Stimulated activated CD4-positive, alpha-beta T cell treated with anti-CD3 and anti-CD28 coated beads, Interleukin-1b, Interleukin-23, amount 100 ng/mL, for 1 hour (primary cell): ENCODE measurements at places on chromosomes 4 and X.

- no peak for DNase-seq
Measured at GRCh38 chrX:7596822-7597221, 246.1 kb upstream of the VCX start.

DNA sequence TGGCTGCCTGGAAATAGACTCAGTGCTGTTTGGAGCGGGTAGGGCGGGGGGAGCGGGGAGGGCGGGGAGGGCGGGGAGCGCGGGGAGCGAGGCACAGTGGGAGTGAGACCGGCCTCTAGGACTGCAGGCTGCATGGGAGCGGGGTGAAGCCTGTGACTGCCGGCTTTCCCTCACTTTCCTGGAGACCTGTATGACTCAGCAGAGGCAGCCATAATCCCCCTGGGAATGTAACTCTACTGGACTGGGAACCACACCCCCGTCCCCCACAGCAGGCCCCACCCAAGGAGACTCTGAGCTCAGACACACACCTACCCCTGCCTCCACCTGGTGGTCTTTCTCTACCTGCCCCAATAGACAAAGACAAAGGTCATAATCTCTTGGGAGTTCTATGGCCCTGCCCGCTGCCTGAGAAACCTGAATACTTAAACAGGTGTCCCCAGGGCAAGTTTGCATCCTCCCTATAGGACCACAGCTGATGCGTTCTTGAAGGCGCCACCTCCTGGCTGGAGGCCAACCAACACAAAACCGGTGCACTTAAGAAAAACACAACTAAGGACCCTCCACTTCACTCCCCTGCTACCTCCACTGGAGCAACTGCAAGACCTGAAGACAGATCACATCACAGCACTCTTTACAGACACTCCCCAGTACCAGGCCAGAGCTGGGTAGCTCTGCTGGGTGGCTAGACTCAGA lies 18.0 kb downstream of the HDAC8 start:
- no peak for DNase-seq

DNA sequence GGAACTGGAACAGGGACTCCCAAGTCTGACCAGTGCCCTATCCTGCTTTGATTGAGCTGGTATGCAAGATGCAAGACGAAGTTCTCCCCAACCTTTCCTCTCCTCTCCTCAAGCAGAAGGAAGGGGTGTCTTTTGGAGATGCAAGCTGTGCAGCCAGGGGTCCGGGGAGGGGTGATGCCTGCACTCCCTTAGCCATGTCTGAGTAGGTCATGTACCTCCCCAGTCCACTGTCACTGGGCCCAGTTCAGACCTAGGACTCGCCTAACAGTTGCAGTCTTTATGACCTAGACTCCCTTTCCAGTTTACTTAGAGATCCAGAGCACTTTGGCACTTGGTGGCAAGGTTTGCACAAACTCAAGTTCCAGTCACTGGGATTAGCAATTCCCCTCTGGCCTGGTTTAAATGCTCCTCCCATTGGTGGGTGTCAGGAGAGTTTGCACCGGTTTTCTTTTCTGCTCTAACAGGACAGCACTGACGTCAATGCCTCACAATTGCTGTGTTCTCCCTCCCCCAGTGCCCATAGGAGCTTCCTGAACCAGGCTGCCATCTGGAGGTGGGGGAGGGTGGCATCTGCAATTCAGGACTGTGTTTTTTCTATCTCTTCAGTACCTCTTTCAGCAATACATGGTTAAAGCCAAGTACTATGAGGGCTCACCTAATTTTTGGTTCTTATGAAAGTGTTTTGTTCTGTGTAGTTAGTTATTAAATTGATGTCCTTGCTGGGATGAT lies 782.2 kb downstream of the ARAP2 start:
- no peak for DNase-seq

DNA sequence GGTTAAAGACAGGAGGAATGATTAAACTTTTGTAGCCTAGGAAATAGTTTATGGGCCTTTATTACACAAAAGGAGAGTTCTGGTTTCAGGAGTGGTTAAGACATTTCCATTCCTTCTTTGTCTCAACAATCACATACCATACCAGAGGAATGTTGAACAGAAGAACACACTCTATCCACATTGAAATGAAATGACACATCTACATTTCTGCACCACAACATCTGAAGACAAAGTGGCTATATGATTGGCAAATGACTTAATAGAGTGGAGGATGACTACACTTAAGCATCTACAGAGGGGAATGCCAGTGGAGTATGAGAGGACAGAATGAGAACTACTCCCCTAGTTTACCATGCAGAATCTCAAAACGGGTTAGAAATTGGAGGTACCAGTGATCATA lies 8.0 kb downstream of the CYP2U1 start:
- DNase-seq: no peak

- no peak for DNase-seq
Measured at GRCh38 chr4:100461807-100462605, 55.8 kb downstream of the EMCN start.

GRCh38 chrX:119399772-119400101 lies 601 bp downstream of the SLC25A43 start:
- no peak for DNase-seq

- DNase-seq: no peak
Measured at GRCh38 chr4:6132716-6133115, 67.6 kb downstream of the JAKMIP1 start.

- DNase-seq: no peak
Measured at GRCh38 chrX:18549643-18550042, 122.3 kb downstream of the RS1 start.

DNA sequence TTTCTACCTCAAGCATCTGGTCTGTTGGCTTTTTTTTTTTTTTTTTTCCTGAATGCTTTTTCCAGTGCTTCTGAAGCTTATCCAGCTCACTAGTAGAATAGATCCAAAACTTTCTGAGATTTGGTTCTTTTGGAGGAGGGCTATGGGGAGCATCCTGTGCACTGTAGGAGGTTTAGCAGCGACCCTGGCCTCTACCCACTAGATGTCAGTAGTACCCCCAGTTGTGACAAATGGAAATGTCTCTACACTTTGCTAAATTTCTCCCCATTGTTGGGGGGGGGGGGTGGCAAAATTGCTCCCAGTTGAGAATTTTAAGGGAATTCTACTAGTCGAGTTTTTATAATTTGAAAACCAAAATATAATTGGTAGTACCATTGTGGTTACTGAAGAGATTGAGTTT lies 23.0 kb upstream of the PPA2 start:
- no peak for DNase-seq

DNA sequence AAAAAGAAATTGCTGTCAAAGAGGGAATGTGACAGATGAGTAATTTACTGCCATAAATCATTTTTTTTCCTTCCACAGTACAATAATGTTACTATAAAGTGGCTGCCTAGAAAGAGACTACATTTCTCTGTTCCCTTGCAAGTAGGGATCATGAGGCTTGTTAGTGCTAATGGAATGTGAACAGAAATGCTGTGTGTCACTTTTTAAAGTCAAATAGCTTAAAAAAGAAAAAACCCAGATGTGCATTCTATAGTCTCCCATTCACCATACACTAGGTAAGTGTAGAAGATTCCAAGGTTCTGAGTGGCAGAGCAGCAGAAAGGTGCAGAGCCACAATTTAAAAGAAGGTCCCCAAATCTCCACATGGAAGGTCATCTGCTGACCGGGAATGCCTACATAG lies 328.4 kb downstream of the CAMK2D start:
- DNase-seq: no peak

GRCh38 chrX:154525606-154526490 lies 9.8 kb upstream of the FAM3A start:
- DNase-seq: no peak

GRCh38 chrX:20545538-20545937 lies 278.8 kb upstream of the RPS6KA3 start:
- no peak for DNase-seq

DNA sequence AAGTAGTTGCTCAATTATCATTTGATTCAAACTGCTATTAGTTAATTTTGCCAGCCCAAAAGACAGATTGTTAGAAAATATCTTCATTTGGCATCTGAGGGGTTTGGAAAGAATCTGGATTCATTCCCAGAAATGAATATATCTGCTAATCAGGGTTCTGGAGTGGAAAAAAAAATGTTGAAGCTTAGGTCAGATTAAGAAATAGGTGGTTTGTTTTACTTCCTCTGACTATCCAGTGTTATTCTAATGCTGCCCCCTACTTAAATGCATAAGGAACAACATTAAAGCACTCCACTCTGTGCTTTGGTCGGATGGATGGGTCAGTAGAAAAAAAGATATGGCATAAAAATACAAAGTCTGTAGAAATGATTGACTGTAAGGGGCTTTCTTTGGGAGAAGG lies 89.0 kb downstream of the LUZP4 start:
- no peak for DNase-seq

GRCh38 chr4:26058537-26058936 lies 144.5 kb downstream of the SMIM20 start:
- DNase-seq: no peak

DNA sequence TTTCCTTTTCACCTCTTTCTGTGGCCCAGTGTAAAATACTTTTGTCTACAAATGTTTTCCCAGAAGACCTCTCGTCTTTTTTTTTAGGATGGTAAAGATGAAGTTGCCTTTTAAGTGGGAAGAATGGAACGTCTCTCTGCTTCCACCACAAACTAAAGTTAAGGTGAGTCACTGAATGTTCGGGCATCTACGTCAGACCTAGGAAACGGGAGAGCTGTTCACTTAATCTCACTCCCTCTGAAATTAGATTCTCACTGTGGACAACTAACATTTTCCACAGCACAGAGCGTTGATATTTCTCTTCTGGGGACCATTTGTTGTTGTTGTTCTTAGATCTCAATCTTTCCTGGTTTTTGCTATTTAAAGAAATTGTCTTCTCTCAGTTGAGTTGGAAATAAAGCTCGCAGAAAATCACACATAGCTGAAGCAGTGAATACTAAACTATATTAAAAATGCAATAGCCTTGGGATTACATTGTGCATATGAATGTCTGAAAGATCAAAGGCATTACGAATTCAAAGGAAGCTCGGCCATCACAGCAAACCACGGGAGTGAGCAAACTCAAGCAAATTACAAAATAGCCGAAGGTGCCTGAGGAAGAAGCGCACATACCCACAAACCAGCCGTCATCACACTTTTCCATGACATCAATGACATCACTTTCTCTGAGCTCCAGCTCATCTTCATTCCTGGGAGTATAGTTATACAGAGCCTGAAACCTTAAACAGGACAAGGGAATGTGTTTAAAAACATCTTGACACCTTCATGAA lies 53.9 kb upstream of the PDLIM3 start:
- no peak for DNase-seq

- no peak for DNase-seq
Measured at GRCh38 chr4:174532445-174532844, 10.2 kb upstream of the HPGD start.

GRCh38 chr4:52836678-52837077 lies 25.4 kb upstream of the RASL11B start:
- DNase-seq: no peak

DNA sequence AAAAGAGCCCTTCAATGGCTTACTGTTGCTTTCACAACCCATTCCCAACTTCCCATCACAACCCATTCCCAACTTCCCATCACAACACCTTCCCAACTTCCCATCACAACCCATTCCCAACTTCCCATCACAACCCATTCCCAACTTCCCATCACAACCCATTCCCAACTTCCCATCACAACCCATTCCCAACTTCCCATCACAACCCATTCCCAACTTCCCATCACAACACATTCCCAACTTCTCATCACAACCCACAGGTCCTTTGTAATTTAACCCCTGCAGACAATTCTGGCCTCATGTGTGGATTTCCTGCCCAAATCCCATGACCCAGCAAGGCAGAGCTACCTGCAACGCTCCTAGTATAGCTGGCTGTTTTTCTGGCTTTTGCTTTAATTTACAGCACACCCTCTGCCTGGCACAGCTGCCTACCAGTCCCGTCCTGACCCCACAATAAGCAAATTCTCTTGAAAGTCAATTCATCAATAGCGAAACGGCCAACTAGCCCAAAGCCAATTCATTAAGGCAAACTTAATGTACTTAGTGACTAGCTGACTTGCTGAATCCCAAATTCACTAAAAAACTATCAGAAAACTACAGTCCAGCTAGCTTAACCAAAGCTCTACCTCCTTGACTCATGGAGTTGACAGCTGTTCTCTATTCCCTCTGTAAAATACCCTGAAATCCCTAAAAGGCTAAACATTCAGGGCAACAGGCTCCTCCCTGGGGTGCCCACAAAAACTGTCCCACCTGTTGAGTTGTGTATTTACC lies 75.6 kb downstream of the AFAP1 start:
- DNase-seq: no peak

DNA sequence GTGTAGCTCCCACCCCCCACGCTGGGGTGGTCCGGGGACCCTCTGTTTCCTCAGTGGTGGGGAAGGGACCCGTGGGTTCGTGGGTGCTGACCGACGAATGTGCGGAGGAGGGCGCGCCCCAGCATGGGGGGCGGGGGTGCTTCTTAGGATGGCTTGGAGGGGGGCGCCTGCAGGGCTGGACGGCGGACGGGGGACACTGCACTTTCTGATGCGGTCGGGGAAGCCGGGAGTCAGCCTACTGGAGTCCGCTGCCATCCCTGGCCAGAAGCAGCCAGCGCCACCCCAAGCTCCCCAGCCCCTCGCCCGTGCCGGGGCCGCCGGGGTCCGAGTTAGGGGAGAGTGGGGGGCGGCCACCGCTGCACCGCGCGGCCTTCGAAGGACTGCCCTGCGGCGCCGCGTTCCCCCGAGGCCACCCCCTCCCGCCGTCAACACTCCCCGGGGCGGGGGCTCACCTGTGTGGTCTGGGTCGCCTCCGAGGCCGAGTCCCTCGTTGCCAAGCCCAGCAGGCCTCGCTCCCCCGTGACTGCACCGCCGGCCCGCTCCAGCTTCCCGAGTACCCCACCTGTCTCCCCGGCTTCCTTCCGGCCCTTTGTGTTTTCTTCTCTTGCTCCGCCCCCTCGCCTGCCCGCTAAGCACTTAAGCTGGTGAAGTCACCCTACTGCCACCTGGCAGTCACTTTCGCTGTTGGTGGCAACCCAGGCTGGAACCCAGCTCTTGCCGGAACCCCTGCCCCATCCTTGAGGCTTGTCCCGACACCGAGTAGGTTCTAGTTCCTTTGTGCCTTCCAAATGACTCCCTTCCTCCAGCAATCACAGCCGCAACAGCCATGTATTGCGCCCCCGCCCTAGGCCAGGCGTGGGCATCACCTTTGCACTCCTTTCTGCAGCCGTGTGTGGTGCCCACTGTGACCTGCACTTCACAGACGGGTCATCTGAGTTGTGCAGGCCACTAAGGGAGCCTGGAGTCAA lies at the start of gene OCIAD2:
OCIAD2 (minus strand) TSS at position 569 of the 968 bp plus-strand sequence. CDS start 2,225 bp downstream, outside the sequence.
- peak; percentile 71 for DNase-seq

GRCh38 chr4:143618811-143619210 lies 81.7 kb downstream of the FREM3 start:
- no peak for DNase-seq

- no peak for DNase-seq
Measured at GRCh38 chr4:109809655-109810054, 5.9 kb upstream of the GAR1 start.

DNA sequence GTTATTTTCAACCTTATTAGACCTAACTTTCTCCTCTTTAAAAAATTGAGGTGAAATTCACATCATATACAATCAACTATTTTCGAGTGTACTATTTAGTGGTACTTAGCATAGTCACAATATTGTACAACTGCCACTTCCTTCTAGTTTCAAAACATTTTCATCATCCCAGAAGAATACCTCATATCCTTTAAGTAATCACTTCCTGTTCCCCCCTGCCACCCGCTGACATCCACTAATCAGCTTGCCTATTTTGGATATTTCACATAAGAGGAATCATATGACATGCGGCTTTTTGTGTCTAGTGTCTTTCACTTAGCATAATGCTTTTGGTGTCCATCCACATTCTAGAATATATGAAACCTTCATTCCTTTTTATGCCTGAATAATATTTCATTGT lies 10.0 kb upstream of the PPA2 start:
- no peak for DNase-seq
